Stimulated activated CD4-positive, alpha-beta T cell treated with anti-CD3 and anti-CD28 coated beads, Interleukin-2, amount 100 ng/mL, for 24 hours (primary cell): ENCODE measurements at places on chromosomes 7 and 10.

DNA sequence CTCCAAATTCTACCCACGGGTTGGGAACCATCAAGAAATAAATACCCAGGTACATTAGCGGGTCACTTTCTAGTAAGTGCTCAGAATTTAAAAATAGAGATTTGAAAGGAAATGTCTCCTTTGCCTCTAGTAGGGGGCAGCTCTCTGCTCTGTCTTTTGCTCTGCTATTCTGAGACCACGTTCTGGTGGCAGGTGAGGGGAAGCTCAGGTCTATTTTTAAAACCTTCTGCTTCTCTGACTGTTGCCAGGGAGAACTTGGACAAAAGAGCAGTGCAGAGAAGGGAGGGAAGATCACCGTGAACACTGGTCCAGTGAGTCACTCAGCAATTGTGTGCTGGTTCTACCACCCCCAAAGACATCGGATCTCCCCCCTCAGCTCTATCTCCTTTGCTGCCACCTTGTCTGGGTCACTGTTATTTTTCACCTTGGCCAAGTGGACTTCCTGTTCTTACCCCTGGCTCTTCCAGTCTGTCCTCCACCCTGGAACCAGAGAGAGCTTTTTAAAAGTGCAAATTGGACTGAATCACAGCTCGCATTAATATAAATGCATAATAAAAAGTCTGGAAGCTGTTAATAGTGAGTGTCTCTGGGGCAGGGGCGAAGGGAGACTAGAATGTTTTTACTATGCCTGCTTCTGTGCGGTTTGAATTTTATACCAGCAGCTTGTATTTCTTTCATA, 72.4 kb upstream of the LOXL4 start:
- no peak for DNase-seq

- no peak for DNase-seq
These were observed 119.7 kb downstream of the WDR11 start for GRCh38 chr10:120970595-120971529.

GRCh38 chr10:971613-972012, 16.6 kb upstream of the GTPBP4 start:
- no peak for DNase-seq

DNA sequence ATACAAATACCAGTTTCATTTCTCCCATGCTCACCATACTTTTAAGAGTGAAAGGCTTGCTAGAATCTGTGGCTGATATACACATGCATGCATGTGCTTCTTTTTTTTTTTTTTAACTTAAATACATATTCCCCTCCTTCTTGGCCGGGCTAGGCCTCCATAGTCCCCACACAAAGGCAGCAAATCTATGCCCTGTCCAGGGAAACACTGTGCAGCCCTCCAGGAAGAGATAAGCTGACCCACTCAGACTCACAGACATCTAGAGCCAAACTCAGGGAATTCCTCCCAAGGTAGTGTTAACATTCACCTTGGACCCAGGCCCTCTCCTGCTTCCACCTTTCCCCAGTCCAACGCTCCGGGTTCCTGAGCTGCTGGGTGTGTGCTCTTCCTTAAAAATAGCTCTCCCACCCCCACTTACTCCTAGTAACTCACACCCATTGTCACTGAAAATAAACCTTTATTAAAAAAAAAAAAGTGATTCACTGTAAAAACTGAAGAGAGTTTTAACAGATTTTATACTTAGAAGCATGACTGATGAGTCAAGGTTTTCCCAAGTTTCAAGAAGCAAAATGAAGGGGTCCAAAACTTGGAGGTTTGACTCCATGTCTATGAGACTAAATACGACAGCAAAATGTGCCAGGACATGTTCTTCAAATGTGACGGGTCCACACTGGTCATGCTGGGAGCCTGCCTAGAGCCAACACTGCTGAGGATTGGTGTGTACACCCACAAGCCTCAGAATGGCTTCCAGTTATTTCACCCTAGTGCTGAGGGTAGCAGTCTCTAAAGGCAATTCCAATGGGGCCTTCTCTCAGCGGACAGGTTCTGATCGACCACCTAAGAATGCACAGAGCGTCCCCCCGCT, 159.5 kb downstream of the GLI3 start:
- no peak for DNase-seq

- no peak for DNase-seq
These were observed 36.7 kb upstream of the BTBD16 start for GRCh38 chr10:122234416-122234815.

DNA sequence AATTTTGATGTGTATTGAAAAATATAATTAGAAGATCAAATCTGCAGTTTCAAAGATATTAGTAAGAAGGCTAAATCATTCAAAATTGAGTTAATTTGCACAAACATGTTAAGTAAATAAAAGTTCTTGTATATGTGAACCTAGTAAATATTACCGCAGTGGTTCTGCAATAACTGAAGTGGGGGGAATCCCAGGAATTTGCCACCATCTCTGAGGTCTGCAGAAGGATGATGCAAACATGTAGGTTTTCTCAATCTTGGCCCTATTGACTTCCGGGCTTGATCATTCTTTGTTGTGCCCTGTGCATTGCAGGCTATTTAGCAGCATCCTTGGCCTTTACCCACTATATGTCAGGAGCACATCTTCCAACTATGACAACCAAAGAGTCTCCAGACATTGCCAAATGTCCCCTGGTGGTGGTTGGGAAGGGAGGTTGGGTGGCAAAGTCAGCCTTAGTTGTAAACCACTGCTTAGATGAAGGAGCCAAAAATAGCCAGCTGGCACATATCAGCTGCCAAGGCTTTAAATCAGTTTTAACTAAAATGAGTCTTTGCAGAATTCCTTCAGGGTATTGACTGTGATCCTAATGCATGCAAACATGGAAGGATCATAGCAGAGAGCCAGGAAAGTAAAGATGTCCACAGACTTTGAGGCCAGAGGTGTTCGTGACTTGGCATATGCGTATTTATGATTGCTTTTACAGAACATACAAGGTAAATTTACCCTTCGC, 146.3 kb downstream of the TRIL start:
- no peak for DNase-seq

- DNase-seq, result no peak
These were observed 93.5 kb upstream of the ZNF804B start for GRCh38 chr7:88665892-88666514.

DNA sequence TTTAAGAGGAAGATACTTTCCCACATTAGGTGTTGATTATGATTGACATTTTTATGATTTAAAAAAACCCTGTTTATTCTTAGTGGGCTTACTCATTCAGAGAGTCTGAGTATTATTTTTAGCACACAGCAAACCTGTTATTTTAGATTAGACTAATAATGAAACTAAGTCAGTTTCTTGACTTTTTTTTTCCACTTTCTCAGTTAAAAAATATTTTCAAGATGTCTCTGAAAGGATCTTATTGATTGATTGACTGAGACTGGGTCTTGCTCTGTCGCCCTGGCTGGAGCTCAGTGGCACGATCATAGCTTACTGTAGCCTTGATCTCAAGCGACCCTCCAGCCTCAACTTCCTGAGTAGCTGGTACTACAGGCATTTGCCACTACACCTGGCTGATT, 20.4 kb upstream of the INPP5F start:
- DNase-seq, result peak; percentile 45

DNA sequence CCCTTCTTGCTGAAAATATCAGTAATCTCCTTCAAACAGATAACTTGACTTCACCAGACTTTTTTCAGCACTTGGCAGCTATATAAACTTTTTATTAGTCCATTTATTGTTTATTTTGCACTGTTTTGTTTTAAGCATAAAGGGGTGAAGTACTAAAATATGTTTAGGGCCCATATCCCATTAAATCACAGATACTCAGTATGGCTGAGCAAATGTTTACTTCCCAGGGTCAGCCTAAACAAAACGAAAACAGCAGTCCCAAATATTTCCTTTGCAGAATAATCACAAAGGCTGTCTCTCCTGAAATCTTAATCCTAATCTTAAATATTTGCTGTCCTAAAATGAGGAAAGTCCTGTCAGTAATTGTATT, 649.6 kb downstream of the TNS3 start:
- no peak for DNase-seq

GRCh38 chr10:69574571-69574978, 1.4 kb upstream of the NEUROG3 start:
- DNase-seq, result no peak

- DNase-seq, result no peak
These were observed 21.0 kb upstream of the LRRC17 start for GRCh38 chr7:102891693-102892261.

DNA sequence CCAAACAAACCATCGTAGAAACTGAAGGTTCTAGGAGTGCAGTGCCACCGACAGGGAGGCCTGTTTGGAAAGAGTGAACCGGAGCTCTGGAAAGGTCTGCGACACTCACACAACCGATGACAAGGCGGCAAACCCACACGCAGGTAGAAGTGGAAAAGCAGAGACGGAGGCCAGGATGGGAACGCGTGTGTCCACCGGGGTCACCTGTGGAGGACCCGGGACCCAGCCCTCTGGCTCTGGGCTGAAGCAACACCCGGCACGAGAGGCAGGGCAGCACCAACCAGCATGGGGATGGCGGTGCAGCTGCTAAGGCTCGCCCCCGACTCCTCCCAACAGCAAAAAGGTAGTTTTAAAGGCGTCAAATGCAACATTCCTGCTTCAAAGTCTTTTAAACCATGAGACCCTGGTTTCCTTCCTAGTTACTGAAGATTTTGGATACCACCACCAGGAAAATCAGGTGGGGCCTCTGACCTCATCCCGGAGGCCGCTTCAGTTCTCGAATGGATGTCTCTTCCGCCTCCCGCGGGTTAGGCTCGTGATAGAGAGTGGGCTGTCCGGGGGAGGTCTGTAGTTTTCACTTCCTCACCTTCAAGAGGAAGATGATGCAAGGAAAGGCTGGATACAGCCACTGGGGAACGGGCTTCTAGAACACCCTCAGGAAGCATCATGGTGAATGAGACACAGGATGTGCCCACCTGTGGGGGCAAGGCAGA, 115.5 kb downstream of the SMURF1 start:
- DNase-seq, result no peak

- peak; percentile 56 for DNase-seq
These were observed 613 bp downstream of the AP5Z1 start for GRCh38 chr7:4775848-4776623.

DNA sequence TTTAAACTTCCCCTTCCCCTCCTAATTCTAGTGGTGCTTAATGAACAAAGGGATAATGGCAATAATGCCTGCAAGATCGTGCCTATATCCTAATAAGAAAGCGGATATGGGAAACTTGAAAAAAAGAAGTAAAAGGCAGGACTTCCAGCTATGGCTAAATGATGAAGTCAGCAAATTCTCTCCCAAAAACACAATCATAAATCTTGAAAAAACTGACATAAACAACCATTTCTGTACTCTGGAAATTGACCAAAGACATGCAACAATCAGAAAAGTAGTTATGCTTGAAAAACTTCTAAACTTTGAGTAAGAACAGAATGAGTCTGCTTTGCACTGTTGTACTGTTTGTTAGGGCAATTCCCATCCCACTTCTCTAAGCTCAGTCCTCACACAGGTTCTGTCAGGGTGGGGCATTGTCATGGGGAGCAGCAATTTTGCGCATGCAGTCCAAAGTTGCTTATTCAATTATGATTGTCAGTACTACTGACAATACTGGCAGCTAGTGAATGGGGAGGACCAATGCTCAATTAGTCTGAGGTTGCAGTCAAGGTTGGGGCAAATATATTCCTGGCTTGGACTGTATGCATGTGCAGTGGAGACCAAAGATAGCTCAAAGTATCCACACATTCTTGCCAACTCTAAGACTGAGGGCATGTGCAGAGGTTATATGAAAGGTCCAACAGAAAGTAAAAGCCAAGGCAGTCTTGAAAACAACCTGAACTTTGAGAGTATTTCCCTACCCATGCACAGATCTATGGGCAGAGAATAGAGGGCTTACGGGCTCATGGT, 34.1 kb upstream of the ARHGAP22 start:
- DNase-seq, result no peak

DNA sequence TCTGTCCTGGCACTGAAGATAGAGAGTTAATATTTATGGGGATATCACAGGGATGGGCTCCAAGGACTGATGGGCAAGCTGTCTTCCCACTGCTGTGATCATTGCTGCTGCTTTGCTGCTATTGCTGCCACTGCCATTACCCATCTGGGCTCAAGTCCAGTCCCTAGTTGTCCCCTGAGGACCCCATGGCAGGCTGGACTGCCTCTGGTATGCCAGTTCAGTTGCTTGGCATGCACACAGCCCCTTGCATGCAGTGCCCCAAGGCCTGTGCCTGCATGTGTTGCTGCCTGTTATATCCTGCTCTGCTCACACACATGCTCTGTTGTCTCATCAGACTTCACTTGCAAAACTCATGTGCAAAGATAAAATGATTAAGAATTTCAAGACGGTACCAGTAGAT, 109.5 kb downstream of the ADRA2A start:
- DNase-seq, result no peak

- DNase-seq, result no peak
These were observed 126.1 kb downstream of the NEBL start for GRCh38 chr10:20771051-20771450.

DNA sequence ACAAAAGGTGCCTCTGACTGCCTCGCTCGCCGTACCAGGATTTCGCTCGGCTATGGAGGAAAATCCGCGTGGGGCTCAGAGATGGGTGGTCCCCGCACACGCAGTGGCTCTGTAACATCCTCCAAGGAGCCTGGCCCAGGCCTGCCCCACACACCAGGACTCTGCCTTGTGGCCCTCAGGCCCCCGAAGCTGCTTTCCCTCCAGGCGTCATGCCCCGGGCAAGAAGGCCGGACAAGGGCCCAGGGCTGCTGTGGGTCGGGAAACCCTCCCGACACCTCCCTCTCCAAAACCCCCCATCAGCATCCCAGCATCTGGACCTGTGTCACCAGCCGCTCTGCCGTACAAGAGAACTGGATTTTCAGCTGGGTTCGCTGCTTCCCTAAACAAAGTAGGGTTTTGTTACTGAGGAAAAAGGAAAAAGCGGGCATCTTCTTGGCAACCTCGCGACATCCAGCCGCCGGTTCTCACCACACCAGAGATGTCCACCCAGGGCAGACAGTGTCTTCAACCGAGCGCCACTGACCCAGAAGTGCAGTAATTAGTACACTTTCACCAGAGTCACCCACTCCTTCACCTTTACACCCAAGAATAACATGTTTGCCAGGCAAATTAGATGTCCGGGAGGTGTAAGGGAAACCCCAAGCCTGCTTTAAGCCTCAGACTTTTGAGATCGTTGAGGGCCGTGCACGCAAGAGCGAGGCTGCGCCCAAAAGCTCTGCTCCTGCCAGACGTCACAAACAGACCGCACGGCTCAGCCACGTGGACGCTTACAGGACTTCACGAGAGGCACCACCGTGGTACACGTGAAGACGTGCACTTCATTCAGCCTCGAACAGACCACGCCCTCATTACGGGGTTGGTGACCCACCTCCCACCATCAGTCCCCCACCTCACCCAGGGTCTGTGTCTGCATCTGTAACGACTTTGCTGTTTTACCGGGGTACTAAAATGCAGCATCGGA, 62.2 kb downstream of the DIP2C start:
- no peak for DNase-seq

DNA sequence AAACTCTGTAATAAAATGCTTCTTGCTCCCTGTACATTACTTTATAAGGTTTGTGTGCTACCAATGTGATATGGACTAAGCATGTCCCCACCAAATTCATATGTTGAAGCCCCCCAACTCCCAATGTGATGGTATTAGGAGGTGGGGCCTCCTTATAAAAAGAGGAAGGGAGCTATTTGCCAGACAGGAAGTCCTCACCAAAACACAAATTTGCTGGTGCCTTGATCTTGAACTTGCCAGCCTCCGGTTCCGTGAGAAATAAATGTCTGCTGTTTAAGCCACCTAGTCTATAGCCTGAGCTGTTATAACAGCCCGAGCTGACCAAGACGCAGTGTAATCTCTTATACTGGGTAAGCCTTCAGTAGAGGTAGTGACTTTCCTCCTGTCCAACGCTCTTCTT, 114.5 kb downstream of the INHBA start:
- no peak for DNase-seq
